ENCODE measurements at places on chromosomes 7 and 10.

DNA sequence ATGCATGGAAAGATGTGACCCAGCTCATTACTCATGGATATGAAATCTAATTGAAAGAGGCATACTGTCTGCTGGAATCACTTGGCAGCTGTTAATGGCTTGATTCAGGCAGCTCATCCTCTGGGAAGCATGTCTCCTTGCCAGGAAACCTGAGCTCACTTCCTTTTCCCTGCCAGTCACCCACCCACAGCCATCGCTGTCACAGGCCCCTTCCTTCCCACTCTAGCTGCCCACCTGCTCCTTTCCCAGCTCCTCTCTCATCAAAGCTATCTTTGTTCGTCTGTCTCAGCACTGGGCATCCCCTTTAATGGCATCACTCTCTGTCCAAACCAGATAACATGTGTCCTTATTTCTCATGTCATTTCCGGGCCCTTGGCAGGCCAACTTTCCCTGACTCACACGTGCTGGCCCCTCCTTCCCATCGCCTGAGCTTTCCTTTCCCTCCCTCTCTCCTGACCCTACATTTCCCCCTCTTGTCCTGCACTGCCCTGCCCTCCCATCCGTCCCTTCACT lies 721.9 kb downstream of the TNS3 start:
- DNase-seq: no peak

DNA sequence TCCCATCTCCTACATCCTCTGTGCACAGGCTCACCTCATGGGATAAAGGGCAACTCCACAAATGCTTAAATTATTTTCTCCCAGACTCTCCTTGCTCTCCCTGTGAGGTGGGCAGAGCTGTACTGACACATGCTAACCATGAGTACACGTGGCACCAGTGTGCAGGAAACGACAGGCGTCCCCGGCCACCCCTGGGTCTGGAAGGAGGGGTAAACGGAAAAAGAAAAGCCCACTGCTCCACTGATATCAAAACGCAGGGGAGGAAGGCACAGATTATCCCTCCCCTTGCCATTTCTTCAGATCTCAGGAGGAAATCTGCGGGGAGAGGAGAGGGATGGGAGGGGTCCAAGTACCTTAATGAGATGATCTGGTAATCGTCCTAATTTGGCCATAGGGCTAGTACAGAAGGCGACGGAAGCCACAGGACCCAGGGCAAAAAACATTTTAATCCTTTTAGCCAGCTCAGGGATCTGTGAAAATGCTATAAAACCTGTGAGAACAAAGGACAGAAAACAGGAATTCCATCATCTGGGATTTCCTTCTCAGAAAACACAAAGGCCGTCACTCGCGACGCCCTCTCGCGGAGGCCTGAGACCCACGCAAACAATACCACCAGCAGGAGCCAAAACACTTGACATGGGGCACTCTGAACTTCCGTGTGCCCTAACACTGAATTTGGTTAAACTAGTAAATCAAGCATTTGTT lies 17.8 kb upstream of the CH25H start:
- peak; percentile 36 for DNase-seq

GRCh38 chr7:79406371-79406770 lies 47.1 kb downstream of the MAGI2 start:
- DNase-seq: no peak

- peak; percentile 74 for DNase-seq
These were observed 47.4 kb upstream of the COMTD1 start for GRCh38 chr10:75283078-75283670.

DNA sequence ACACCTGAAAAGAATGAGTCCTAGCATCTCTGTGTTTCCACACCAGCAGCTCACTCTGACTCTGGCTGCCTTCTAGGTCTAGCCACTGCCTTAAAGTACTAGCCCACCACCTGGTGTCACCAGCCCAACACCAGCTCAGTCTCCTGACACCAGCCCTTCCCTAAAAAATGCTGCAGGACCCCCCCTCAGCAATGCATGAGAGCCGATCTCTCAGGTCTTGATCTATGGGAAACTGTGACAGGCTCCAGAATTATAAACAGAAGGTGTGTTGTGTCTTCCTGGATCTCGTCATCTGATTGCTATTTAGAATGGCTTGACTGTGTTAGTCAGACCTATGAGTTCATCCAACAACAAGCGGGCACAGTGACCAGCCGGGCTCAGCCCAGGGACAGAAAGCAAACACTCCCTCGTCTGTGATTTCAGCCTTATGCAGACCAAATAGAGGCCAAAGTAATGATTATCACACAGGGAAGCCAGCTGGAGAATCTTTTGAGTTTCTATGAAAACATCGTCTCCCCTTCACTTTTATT lies 66.6 kb downstream of the CUBN start:
- peak; percentile 47 for DNase-seq

DNA sequence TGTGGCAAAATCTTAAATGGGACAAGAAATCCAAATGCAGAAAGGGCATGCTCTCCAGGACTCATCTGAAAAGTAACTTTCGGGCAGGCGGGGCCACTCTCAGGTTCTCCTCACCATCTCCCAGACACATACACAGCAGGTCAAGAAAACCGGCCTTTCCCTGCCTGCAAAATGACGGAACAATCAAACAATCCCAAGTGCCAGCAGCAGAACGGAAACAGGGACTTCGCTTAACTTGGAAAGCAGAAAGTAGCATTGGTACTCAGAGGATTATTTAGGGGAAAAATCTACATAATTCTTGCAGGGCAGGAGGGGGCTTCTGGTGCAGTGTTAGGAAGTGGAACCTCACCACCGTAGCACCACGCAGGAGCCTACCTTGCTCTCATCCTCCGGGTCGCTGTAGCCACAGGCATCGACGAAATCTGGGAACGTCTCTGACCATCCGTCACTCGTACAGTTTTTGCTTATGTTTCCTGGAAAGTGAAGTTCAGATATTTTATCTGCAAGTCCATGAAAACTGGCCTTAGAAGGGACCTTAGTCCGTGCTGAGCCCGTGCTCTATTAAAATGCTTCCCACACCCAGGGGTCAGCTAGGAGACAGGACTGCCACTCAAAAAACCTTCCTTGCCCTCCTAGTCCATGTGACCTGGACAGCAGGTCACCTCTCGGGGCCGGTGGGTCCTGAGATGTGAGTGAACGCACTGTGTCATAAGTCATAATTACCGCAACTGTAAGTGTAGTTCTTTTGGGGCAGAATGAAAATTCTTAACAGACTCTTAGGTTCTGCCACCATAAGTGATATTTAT lies 41.1 kb downstream of the VIPR2 start:
- DNase-seq: no peak

GRCh38 chr10:60870416-60870728 lies 73.6 kb downstream of the RHOBTB1 start:
- no peak for DNase-seq

DNA sequence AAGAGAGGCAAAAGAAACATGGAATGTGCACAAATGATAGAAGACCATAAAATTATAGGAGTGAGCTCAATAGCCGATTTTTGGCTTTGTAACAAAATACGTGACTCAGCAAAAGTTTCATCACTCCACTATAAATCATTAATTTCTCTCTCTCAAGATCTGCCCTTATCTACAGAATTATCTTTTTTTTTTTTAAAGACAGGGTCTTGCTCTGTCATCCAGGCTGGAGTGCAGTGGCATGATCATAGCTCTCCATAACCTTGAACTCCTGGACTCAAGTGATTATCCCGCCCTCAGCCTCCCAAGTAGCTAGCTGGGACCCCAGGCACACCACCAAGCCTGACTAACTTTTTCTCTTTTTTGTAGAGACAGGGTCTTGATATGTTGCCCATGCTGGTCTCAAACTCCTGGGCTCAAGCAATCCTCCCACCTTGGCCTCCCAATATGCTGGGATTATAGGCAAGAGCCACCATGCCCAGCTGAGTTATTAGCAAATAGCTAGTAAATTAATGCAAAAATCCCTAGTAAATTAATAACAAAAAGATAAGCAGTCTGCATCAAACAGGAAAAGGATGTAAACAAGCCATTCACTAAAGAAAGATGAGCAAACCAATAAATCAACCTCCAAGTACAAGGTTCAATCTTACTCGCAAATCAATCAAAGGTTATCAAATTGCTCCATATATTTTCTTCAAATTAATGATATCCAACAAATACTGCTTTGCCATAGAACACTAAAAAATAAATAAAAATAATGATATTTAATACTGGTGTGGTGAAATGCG lies 450.7 kb downstream of the PARD3 start:
- no peak for DNase-seq

DNA sequence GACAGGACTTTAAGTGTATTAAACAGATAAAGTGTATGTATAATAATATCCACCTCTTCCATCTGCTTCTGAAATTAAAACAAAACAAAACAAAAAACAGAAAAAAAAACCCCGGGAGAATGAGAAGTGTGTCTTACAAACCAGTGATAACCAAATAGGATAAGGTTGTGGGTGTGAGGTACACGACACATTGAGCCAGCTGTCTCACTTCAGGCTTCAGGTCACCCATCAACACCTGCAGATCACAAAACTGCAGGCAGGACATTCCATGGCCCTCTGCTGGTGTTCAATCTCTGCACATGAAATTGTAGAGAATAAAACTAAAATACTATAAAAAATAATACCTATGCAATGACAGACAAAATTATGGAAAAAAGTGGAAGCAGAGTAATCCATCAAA lies 339.9 kb downstream of the SFMBT2 start:
- DNase-seq: no peak

GRCh38 chr10:49356944-49357343 lies 38.9 kb downstream of the DRGX start:
- DNase-seq: no peak

DNA sequence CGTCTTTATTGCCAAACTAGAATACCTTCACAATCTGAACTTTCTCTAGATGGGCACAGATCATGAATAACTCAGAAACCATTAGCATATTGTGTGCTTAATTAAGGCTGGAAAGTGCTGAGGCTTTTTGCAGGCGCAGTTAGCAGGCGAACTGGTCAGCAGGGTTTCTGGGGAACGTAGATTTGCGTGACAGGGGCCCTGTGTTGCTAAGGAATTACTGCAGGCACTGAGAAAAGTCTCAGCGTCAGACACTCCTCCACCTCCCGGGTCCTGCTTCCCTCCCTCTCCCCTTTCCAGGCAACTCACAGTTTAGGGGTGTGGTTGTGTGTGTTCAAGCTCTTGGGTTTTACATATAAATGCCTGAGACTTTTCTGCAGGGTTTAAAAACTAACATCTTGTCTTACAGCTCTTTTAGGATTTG lies 2.2 kb downstream of the MAP3K8 start:
- DNase-seq: peak; percentile 84

- DNase-seq: no peak
These were observed 37.9 kb downstream of the GLI3 start for GRCh38 chr7:42198974-42199668.

GRCh38 chr10:89471110-89471809 lies 56.9 kb downstream of the IFIT5 start:
- no peak for DNase-seq

DNA sequence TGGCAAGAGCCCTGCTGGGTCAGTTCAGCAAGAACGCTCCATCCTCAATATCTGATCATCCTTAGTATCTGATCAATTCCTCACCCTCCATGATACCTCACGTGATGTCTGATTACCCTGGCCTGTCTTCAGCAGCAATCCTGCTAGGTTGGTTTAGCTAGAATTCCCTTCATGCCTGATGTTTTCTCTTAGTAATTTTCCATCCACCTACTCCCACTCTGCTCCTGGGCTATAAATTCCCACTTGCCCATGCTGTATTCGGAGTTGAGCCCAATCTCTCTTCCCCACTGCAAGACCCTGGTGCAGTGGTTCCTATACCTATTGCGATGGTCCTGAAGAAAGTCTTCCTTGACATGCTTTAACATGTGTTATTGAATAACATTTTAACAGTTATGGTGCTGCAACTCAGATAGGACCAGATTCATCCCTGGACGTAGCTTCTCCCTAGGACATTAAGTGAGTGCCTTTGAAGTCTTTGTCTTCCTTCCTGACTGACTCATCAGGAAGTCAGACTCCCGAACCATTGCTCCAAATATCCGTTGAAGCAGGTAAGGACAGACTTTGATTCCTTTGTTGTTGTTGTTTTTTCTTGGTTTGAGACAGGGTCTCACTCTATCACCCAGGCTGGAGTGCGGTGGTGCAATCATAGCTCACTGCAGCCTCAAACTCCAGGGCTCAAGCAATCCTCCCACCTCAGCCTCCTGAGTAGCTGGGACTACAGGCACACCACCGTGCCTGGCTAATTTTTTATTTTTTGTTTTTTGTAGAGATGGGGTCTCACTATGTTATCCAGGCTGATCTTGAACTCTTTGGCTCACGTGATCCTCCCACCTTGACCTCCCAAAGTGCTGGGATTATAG lies 29.4 kb upstream of the CLDN3 start:
- peak; percentile 22 for DNase-seq

DNA sequence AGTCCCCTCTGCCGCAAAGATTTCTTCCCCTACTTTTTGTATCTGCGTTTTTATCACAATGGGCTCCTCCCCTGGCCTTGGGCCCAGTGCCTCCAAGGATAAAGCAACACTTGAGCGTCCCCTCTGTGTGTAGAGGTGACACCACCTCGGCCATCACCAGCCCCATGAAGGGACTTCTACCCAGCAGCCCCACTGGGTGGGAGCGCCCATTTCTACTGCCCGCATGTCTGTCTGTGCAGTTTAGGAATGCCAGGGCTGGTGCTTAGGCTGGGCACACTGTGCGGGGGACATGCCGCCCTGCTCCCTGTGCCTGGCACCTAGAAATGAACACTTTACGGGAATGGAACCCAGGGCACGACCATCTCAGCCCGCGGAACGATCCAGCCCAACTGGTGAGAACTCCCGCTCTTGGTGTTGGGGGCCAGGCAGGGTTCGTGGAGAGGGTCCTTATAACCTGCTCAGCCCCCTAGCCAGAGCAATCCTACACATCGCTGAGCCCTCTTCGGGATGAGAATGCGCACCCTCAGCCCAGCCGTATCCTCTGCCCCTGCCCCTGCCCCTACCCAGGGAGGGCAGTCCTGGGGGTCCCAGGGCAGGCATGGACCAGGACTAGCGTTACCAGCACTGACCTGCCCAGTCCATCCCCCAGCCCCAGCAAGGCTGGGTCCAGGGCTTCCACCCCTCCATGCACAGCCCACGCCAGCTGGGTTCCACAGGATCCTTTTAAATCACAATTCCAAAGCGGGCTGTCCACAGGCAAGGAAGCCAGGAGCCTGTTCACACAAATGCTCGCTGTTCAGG lies 12.8 kb downstream of the CRYGN start:
- DNase-seq: no peak

GRCh38 chr10:3036155-3037021 lies 31.0 kb upstream of the PFKP start:
- no peak for DNase-seq

- DNase-seq: no peak
These were observed 25.2 kb downstream of the NHLRC2 start for GRCh38 chr10:113879691-113880090.

DNA sequence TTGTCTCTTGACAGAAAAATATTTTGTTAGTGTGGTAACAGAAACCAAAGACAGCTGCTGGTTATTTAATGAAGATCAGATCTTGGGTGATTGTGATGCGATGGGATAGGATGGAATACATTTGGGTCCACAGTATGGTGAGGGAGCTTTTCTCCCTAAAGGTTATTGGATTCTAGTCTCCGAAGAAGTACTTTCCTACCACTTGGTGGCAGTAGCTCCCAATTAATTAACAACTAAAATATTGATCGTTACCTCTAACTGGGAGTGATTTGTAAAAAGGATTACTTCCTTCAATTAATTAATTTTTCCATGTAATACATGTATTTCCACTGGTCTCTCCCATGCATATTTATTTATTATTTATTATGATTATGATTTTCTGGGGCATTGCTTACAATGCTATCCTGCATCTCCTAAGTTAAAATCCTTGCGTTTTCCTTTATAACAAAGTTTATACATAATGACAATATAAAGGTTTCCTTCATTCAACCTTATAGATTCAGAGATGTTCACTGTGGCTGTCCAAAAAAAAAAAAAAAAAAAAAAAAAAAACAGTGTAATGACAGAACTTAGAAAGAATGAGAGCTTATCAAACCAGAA lies 25.6 kb downstream of the TMEM196 start:
- no peak for DNase-seq

- no peak for DNase-seq
These were observed 125.2 kb downstream of the DOCK4 start for GRCh38 chr7:112080978-112081377.
